ENCODE measurements at places on chromosomes 1 and 21. TPM values are rescaled to one million over a fixed set of nuclear protein-coding genes. Genes with fewer than 3 reads are reported as not detected.

The S100A3 gene
- not detected for polyA plus RNA-seq

The DDAH1 gene
- polyA plus RNA-seq: 0.20 TPM

The RRP1 gene
- 10.5 TPM for polyA plus RNA-seq

The TNFRSF8 gene
- not detected for polyA plus RNA-seq

The GPATCH3 gene
- polyA plus RNA-seq: 11.0 TPM

The IL19 gene
- not detected for polyA plus RNA-seq

The ARHGEF10L gene
- polyA plus RNA-seq: not detected

The KRTAP19-1 gene
- polyA plus RNA-seq: not detected

The SERPINC1 gene
- polyA plus RNA-seq: not detected

The CELA3B gene
- not detected for polyA plus RNA-seq

The AADACL4 gene
- polyA plus RNA-seq: not detected

The COL16A1 gene
- polyA plus RNA-seq: not detected

The LRRC53 gene
- not detected for polyA plus RNA-seq

The LRRC7 gene
- not detected for polyA plus RNA-seq

The RBM8A gene
- polyA plus RNA-seq: 190 TPM

The CTSE gene
- polyA plus RNA-seq: not detected

The APCS gene
- polyA plus RNA-seq: not detected

GRCh38 chr1:182493063-182493462 lies 43.1 kb downstream of the RGSL1 start:
- H3K4me3 ChIP-seq: no peak overlapping the region
- no peaks in the 10 kb centered on the region for H3K27me3 ChIP-seq
- H3K4me1 ChIP-seq: peaks cover 16% of the 10 kb centered on the region
- DNase-seq: peak; percentile 17
- H3K27ac ChIP-seq: no peak overlapping the region

DNA sequence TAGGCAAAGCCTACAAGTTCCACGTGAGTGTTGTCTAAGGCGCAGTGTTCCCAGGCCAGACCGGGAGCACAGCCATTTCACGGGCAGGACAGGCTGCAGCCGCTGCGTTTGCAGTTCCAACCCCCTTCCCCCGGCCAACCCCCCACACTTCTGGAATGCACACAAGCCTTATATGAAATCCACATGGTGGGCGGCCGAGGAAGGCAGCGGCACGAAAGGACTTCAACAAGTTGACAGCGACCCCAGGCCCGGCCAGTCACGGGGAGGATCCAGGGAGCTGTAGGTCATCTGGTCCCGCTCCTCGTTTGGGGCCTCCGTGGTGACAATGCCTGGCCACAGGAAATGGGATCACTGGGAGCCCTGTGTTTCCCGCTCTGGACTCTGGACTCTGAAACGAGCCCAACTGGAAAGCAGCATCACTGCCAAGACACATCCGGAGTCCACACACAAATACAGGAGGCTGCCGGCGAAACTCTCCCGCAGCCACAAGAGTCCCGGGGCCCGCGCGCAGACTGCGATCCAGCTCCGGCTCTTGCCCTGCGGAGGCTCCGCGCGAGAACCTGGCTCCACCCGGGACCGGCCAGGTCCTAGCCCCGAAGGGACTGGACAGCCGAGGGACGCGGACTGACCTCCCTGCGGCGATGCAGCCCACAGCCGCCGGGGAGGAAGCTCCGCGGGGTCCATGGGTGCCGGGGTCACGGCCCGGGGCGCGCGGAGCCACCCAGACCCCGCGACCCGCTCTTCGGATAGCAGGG lies 794 bp downstream of the NID1 start:
- peaks cover 20% of the 10 kb centered on the region for H3K4me1 ChIP-seq
- peak overlapping the region; percentile 78 for H3K27ac ChIP-seq
- H3K4me3 ChIP-seq: peak overlapping the region; percentile 69
- peak; percentile 18 for DNase-seq

DNA sequence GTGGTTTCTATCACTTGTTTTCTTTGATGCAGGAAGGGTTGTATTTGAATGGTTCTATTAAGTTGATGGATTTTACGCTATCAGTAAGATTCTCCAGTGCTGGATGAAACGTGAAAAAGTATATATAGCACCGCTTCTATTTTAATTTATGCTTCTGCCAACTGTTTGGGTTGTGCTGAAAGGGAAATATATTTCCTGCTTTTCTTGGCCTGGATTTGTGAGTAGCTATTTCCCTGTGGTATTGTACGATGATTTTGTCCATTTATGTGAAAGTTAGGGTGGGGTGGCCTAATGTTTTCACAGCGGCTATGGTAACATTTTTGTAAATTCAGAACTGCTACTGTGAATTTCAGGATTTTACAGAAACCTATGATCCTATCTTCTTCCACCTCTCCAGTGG lies 322 bp downstream of the C1orf162 start:
- H3K36me3 ChIP-seq: peaks cover 12% of the 10 kb centered on the region
- H3K4me3 ChIP-seq: peak overlapping the region; percentile 87
- peaks cover 43% of the 10 kb centered on the region for H3K4me1 ChIP-seq
- peak overlapping the region; percentile 94 for H3K27ac ChIP-seq
- no peaks in the 10 kb centered on the region for H3K27me3 ChIP-seq

DNA sequence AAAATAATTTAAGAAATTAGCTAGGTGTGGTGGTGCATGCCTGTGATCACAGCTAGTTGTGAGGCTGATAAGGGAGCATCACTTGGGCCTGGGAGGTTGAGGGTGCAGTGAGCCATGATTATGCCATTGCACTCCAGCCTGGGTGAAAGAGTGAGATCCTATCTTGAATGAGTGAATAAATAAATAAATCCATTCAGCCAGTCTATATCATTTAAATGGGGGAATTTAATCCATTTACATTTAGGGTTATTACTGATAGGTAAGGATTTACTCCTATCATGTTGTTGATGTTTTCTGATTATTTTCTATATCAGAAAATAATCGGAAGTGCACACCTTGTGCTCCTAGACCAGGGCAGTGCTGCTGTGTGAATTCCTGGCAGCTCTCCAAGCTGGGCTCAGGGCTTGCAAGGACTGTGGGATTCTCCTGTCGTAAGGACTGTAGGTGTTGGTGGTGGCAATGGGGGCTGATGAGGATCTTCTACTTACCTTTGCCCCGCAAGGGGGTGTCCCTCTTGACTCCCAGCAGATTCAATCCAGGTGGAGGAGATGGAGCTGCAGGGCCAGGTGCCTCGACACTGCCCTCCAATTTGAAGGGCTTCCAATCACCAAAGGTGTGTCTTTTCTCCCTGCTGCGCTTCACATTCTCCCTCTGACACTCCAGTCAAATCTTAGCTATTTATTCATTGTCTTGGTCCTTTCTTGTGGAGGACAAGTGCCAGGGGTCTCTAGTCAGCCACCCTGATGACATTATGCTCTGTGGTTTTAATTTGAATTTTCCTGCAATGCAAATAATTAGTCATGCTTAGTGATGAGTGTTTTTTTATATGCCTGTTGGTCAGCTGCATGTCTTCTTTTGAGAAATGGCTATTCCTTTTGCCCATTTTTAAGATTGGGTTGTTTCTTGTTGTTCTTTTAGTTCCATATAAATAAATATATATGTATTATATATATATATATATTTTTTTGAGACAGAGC lies 14.1 kb upstream of the TRAPPC10 start:
- H3K36me3 ChIP-seq: no peaks in the 10 kb centered on the region
- no peaks in the 10 kb centered on the region for H3K4me1 ChIP-seq

DNA sequence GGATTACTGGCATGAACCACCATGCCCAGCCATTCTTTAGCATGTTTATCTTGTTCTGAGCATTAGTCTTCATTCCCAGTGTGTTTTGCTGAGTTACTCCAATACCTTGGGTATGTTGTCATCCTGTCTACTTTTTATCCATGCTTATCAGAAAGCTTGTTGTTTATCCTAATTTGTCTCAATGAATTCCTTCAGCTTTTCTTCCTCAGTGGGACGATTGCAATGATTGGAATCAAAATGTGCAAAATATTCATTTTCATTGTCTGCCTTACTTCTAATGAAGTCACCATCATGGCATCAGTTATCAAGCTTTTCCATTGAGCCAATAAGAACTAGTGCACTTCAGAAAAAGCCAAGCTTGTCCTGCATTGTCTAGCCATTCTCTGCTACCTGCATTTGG lies 170.5 kb downstream of the HFM1 start:
- DNase-seq: no peak
- H3K4me1 ChIP-seq: no peaks in the 10 kb centered on the region
- H3K27ac ChIP-seq: no peak overlapping the region
- H3K4me3 ChIP-seq: no peak overlapping the region
- no peaks in the 10 kb centered on the region for H3K36me3 ChIP-seq

GRCh38 chr1:9687874-9688582 lies 36.5 kb downstream of the PIK3CD start:
- DNase-seq: no peak
- no peaks in the 10 kb centered on the region for H3K27me3 ChIP-seq
- H3K4me1 ChIP-seq: peaks cover 75% of the 10 kb centered on the region
- peak overlapping the region; percentile 87 for H3K4me3 ChIP-seq

GRCh38 chr1:40377512-40377911 lies 4.0 kb downstream of the SMAP2 start:
- H3K36me3 ChIP-seq: peaks cover 28% of the 10 kb centered on the region
- peak overlapping the region; percentile 76 for H3K27ac ChIP-seq
- peaks cover 5% of the 10 kb centered on the region for H3K27me3 ChIP-seq
- peaks cover 53% of the 10 kb centered on the region for H3K4me1 ChIP-seq
- DNase-seq: no peak

DNA sequence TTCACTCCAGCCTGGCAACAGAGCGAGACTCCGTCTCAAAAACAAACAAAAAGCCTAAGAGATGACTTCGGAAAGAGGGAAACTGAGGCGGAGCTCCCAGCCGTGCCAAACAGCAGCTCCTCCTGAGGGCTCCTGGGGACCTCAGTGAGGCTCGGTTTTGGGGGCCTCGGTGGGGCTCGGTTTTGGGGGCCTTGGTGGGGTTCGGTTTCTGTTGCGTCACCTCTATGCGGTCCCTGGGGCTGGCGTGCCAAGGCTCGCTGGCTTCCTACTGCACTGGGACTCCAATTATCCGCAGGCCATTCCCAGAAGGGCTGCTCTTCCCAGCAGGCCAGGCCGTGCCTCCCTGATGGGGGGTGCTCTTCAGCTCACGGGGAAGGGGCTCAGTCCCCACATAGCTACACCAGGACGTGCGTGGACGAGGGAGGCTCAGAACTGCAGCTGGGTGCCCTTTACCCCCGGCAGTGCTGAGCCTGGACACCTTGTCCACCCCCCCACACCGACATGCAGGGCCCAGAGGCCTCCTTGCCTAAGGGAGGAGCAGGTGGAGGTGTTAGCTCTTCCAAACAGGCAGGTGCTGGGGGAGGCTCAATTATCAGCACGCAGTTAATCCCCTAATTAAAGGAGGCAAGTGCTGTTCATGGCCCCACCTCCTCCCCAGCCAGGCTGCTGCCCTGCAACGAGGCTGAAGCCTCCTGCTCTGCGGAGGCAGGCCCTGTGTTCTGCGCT lies 5.1 kb upstream of the C1orf159 start:
- H3K4me1 ChIP-seq: peaks cover 24% of the 10 kb centered on the region
- H3K4me3 ChIP-seq: no peak overlapping the region

DNA sequence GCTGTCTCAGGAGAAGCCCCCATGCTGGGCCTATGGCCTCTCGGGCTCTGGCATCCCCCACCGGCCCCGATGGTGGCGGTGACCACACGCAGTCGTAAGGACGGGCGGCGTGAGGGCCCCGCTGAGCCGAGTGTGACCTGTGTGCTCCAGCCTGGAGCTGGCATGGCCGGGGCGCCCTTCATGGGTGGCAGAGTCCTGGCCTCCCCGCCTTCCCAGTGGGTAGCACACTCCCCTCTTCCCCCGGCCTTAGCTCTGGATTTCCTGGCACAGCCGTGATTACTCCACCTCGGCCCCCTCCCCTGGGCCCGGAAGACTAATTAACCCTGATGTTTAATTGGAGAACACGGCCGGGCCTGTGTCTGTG lies 44.6 kb downstream of the SLX9 start:
- H3K4me1 ChIP-seq: peaks cover 2% of the 10 kb centered on the region
- peaks cover 2% of the 10 kb centered on the region for H3K27me3 ChIP-seq
- DNase-seq: no peak
- H3K27ac ChIP-seq: no peak overlapping the region
- H3K36me3 ChIP-seq: no peaks in the 10 kb centered on the region

- peaks cover 14% of the 10 kb centered on the region for H3K27me3 ChIP-seq
- DNase-seq: peak; percentile 42
- H3K4me1 ChIP-seq: peaks cover 24% of the 10 kb centered on the region
- no peaks in the 10 kb centered on the region for H3K36me3 ChIP-seq
- peak overlapping the region; percentile 74 for H3K27ac ChIP-seq
These were observed 2.1 kb downstream of the PADI1 start for GRCh38 chr1:17207046-17207445.

GRCh38 chr1:176119549-176119948 lies 87.5 kb downstream of the COP1 start:
- H3K4me3 ChIP-seq: no peak overlapping the region
- no peak overlapping the region for H3K27ac ChIP-seq
- no peaks in the 10 kb centered on the region for H3K27me3 ChIP-seq
- H3K36me3 ChIP-seq: peaks cover 11% of the 10 kb centered on the region

GRCh38 chr1:9907441-9907840 lies 2.6 kb downstream of the CTNNBIP1 start:
- H3K27me3 ChIP-seq: no peaks in the 10 kb centered on the region
- DNase-seq: no peak

- H3K27ac ChIP-seq: no peak overlapping the region
- no peak overlapping the region for H3K4me3 ChIP-seq
- no peaks in the 10 kb centered on the region for H3K4me1 ChIP-seq
- no peak for DNase-seq
- H3K36me3 ChIP-seq: no peaks in the 10 kb centered on the region
These were observed 7.4 kb downstream of the PIGM start for GRCh38 chr1:160024195-160024905.

GRCh38 chr1:103074224-103074623 lies 34.1 kb downstream of the COL11A1 start:
- no peak overlapping the region for H3K4me3 ChIP-seq
- DNase-seq: no peak
- H3K27me3 ChIP-seq: no peaks in the 10 kb centered on the region
- no peak overlapping the region for H3K27ac ChIP-seq
- H3K36me3 ChIP-seq: no peaks in the 10 kb centered on the region
